ENCODE measurements at places on chromosomes 16 and 17. TPM values are rescaled to one million over a fixed set of nuclear protein-coding genes. Genes with fewer than 3 reads are reported as not detected.

The TPSD1 gene
- total RNA-seq, result not detected

The RCVRN gene
- total RNA-seq, result not detected

The TMEM88 gene
- total RNA-seq, result 0.18 TPM

DNA sequence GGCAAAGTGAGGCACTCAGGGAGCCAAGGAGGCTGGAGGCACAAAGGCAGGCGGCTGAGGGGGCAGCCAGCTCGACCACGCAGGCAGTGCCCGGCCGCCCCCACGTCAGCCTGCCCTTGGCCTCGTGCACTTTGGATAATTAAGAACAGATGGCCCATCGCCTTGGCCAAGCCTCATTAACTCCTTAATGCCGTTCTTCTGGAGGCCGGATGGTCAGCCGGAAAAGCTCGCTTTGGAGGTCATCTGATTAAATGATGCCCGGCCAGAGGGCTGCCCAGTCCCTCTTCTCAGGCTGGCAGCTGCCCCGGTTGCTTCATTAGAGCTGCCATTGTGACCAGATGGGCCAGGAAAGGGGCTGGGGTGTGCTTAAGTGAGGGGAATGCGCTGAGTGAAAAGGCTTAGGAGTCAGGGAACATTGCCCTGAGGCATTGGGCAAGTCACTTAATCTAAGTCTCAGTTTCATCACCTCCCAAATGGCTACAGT, 364.0 kb downstream of the NPIPA8 start:
- no peak for DNase-seq

DNA sequence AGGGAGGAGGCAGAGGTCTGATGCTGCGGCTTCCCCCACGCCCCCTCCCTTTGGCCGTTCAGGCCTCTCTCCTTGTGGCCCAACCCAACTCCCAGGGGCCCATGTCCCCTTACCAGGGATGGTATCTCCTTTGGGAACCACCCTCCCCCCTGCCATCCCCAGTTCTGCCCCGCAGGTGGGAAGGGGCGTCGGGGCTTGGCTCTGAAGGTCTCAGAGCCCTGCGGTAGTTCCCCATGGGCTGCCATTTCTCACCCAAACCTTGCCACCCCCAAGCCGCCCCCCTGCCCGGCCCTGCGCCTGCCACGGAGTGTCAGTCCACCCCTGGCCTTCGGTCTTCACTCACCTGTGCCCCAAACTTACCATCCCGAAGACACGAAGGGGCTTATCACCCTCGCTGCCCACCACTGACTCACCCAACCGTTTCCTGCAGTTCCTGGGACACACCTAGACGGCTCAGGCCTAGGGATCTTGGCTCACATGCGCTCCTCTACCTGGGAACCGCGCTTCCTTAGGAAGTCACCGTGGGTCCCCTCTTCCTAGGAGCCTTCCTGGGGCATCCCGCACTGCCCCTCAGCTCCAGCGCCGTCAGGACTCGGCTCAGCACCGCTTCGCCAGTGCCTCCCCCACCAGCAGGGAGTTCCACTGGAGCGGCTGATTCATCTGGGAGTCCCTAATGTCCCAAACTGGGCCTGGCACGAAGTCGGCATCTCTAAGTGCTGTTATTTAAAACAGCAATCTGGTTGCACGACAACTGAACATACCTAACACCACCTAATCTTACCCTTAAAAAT, 1.1 kb upstream of the DOC2A start:
- DNase-seq, result no peak

The METRNL gene
- 77.4 TPM for total RNA-seq

DNA sequence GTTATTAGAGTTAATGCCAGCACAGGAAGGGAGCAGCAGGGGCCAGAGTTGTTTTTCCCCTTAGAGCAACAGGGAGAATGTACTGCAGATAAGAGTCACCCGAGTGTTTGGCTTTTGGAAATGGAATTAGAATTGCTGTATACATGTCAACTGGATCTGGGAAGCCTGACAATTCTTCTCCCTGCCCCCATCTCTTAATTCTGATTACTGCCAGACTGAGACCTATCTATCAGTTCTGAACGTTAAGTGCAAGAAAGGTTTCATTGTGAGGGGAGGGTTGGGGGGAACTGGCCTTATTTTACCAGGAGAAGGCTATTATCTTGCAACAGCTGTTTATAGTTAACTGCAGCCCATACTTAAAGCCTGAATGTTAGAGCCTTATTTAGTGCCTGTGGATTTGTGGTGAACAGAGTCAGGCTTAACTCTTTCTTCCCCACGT, 424.5 kb upstream of the CDH11 start:
- peak; percentile 81 for DNase-seq

GRCh38 chr17:11618861-11619566, 20.7 kb downstream of the DNAH9 start:
- DNase-seq, result no peak

The CYB561 gene
- 29.5 TPM for total RNA-seq

DNA sequence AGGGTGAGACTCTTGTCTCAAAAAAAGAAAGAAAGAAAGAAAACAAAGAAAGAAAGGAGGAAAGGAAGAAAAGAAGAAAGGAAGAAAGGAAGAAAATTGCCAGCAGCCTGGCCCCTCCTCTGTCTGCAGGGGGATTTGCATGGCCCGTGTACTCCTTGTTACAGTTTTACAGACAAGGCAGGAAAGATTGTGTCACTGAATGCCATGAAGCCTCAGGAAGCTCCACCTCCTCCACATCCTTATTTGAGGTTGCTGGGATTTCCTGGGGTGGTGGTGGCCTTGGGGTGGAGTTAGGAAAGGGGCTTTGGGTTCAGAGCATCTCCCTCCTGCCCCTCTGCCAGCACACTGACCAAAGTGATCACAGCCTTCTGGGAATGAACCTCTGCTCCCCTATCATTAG, 23.6 kb downstream of the CFAP20 start:
- no peak for DNase-seq

GRCh38 chr16:16032271-16032979, 83.0 kb downstream of the ABCC1 start:
- DNase-seq, result peak; percentile 25

GRCh38 chr17:64331366-64331765, 59.3 kb downstream of the PECAM1 start:
- no peak for DNase-seq

DNA sequence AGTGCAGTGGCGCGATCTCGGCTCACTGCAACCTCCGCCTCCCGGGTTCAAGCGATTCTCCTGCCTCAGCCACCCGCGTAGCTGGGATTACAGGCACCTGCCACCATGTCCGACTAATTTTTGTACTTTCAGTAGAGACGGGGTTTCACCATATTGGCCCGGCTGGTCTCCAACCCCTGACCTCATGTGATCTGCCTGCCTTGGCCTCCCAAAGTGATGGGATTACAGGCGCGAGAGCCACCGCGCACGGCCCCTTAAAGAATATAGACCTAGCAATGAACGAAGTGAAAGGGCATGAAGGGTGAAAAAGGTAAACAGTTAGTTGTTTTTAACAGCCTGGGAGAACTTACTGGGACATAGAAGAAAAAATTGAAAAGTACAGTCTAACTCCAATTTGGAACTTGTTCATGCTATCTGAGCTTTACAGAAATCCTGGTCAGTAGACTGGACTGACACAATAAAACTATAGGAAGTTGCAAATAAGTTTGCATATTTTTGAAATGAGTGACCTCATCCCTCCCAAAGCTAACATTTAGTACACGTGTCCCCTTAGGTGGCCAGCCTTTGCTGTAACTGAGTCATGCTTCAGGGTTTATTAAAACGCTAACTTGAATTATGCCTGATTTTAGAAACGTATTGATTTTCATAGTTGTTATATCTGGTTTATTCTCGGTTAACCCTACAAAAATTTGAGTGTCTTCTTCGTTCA, 1.8 kb downstream of the COG1 start:
- DNase-seq, result peak; percentile 32

DNA sequence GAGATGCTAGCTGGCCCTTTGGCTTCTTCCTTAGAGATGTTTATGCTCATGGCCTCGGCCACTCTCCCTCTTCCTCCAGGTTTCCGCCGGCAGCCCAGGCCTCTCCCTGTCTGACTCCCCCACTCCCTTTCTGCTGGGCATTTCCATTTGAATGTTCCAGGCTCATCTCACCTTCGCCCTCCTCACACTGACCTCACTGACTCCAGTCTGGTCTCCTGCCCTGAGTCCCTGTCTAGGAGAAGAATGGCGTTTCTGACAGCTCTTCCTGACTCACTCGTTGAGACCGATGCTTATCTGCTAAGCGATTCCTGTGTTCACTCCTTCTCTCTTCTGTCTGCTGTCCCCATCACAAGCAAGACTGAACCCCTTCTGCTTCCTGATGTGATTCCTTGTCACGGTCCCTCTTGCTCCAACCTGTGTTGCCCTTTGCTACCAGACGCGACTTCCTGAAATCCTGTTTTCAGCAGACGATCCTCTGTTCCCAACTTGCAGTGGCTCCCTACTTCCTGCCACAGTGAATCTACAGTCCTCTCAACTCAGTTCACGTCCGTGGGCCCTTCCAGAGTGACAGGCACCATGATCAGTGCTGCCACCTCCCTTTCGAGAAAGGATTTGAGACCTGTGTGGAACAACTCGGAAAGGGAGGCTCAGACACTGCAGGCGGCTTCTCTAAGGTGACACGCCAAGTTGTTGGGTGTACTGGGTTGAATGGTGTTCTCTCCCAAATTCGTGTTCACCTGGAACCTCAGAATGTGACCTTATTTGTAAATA, 176.4 kb downstream of the MSI2 start:
- no peak for DNase-seq

Measured in fibroblast of the aortic adventitia (primary cell).